ENCODE measurements at places on chromosomes 5 and 9. TPM values are rescaled to one million over a fixed set of nuclear protein-coding genes. Genes with fewer than 3 reads are reported as not detected.

Gene NR6A1
- under 0.01 TPM for total RNA-seq

Gene CDC20B
- total RNA-seq: not detected

Gene SLCO4C1
- not detected for total RNA-seq

Gene LCN10
- total RNA-seq: 30.5 TPM

Gene OMD
- total RNA-seq: 13.2 TPM

- DNase-seq: no peak
- no peaks in the 10 kb centered on the region for H3K27me3 ChIP-seq
- H3K4me1 ChIP-seq: no peaks in the 10 kb centered on the region
- H3K4me3 ChIP-seq: no peak overlapping the region
- H3K27ac ChIP-seq: no peak overlapping the region
Measured at GRCh38 chr5:939368-939767, 46.7 kb downstream of the TRIP13 start.

GRCh38 chr5:61229416-61229815, 67.1 kb upstream of the SMIM15 start:
- H3K4me1 ChIP-seq: no peaks in the 10 kb centered on the region
- no peak overlapping the region for H3K27ac ChIP-seq
- no peaks in the 10 kb centered on the region for H3K27me3 ChIP-seq
- H3K4me3 ChIP-seq: no peak overlapping the region
- H3K36me3 ChIP-seq: no peaks in the 10 kb centered on the region

GRCh38 chr5:178341851-178342140, 109.2 kb upstream of the PHYKPL start:
- no peaks in the 10 kb centered on the region for H3K4me1 ChIP-seq
- no peak for DNase-seq
- H3K27me3 ChIP-seq: no peaks in the 10 kb centered on the region

DNA sequence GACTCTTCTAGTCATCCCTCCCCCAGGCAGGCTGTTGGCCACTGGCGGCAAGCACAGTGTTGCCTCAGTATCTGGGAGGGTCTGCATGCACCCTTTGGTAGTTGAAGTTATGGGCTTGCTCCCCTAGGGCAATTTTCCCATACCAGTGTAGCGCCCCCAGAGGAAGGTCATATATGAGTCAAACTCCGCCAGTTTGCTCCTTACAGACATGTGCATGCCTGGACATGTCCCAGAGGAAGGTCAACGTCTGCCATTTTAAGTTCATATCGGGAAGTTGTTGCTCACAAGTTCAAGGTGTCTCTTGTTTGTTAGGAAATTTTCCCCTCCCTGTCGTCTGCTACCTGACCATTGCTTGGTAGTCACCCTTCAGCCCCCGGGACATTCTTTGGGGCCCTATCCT, 51.3 kb upstream of the MROH2B start:
- no peaks in the 10 kb centered on the region for H3K27me3 ChIP-seq
- H3K27ac ChIP-seq: no peak overlapping the region
- H3K4me1 ChIP-seq: no peaks in the 10 kb centered on the region
- no peak overlapping the region for H3K4me3 ChIP-seq
- no peaks in the 10 kb centered on the region for H3K36me3 ChIP-seq

DNA sequence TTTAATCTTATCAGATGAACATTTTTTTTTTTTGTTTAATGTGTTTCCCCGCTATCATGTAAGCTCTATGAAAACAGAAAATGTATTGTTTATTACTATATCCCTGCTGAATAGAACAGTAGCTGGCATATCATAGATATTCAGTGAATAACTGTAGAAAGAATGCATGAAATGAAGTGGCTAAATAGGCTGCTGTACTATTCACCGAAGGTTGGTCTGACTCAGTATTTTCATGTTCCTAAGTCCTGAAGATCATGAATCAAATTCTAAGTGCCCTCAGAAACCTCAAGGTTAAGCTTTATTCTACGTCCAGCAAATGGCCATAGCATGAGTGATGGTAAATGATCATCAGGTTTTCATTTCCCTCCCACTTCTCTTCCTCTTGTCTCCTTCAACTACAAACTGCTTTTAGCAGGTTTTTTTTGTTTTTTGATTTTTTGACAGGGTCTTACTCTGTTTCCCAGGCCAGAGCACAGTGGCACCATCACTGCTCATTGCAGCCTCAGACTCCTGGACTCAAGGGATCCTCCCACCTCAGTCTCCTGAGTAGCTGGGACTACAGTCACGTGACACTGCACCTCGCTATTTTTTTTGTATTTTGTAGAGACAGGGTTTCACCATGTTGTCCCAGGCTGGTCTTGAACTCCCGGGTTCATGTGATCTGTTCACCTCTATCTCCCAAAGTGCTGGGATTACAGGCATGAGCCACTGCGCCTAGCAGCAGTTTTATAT, 19.1 kb upstream of the ZFAND5 start:
- no peaks in the 10 kb centered on the region for H3K27me3 ChIP-seq
- H3K4me3 ChIP-seq: no peak overlapping the region
- no peak for DNase-seq
- H3K4me1 ChIP-seq: no peaks in the 10 kb centered on the region
- H3K36me3 ChIP-seq: no peaks in the 10 kb centered on the region

DNA sequence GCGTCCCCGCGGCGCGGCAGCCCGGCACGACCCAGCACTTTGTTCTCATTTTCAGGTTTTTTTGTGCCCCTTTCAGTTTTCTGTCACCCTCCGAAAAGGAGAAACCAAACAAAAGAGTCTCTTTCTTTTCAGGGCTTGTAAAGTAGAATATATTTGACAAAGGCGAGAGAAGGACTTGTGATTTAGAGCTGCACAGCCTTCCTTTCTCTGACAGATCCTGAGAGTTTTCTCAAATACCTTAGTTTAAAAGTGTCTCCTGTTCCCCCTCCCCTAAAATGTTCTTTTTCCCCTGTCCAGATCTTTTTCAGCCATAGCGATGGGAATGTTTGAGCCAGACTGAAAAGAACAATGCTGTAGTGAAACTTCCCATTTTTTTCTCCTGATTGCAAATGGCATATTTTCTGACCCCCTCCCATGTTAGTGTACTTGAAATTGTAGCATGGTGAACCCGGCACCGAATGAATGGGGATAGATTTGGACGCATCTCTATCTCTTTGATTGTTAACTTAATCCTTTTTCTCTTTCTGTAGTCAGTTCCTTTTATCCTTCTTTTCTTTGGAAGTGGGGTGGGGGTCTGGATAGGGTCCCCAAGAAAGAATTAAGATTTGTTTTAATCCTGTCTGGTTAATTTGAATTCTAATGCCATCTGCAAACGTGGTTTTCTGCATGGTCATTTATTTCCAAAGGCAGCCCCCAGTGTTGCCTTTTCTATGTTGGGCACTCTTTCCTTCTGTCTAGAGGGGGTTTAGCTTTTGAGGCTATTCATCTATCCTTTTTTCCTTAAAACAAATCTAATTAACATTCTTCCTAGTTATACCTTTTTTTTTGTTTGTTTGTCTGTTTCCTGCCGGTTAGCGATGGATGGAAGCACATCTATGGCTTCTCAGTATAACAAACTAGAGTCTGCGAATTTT, 2.2 kb downstream of the ZSWIM6 start:
- peak overlapping the region; percentile 97 for H3K4me3 ChIP-seq
- no peak for DNase-seq
- H3K4me1 ChIP-seq: peaks cover 10% of the 10 kb centered on the region
- no peaks in the 10 kb centered on the region for H3K27me3 ChIP-seq
- H3K27ac ChIP-seq: peak overlapping the region; percentile 90

- H3K4me3 ChIP-seq: no peak overlapping the region
- peak overlapping the region; percentile 94 for H3K27ac ChIP-seq
- no peaks in the 10 kb centered on the region for H3K27me3 ChIP-seq
- DNase-seq: peak; percentile 63
Measured at GRCh38 chr5:150488519-150489359, 19.2 kb upstream of the NDST1 start.

DNA sequence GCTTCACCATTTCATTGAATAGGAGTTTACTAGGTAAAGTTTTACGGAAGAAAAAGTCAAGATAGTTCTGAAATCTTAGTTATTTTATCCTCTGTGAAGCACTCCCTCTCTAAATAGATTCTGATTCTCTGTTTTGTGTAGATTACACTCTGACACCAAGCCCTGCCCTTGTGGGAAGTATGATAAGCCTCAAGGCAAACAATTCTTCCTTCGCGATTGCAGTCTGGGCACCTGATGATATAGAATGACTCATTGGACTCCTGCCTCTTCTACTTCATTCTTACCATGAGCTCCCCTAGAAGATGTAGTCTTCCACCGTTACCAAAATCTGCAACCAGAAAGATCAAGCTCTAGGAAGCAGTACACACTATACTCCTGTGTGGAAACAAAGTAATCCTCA, 626.9 kb upstream of the PTGER4 start:
- H3K4me3 ChIP-seq: no peak overlapping the region
- H3K27ac ChIP-seq: no peak overlapping the region
- H3K4me1 ChIP-seq: no peaks in the 10 kb centered on the region
- H3K36me3 ChIP-seq: no peaks in the 10 kb centered on the region
- H3K27me3 ChIP-seq: no peaks in the 10 kb centered on the region
- DNase-seq: no peak

DNA sequence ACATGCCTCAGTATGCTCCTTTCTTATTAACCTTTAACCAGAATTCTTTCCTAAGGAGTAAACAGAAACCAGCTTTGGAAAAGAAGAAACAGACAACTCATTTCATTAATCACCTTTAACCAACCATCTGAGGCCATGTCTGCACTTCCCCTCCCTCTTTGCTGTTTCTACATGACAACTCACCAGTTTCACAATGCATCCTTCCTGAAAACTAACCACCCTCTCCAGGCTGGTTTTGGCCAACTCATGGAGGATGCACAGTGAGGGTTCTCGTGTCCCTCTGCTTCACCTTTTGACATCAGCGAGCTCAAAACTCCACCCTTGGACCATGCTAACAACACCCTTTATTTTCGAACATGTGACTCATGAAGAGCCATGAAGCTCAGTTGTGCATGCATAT, 244.1 kb downstream of the ELAVL2 start:
- H3K4me1 ChIP-seq: no peaks in the 10 kb centered on the region
- no peaks in the 10 kb centered on the region for H3K27me3 ChIP-seq
- H3K27ac ChIP-seq: no peak overlapping the region
- DNase-seq: no peak

GRCh38 chr5:138095100-138095907, 11.5 kb downstream of the WNT8A start:
- H3K4me3 ChIP-seq: no peak overlapping the region
- H3K4me1 ChIP-seq: no peaks in the 10 kb centered on the region
- DNase-seq: no peak
- no peaks in the 10 kb centered on the region for H3K36me3 ChIP-seq

GRCh38 chr9:7117676-7118561, 360.1 kb downstream of the KDM4C start:
- no peak overlapping the region for H3K27ac ChIP-seq
- no peak overlapping the region for H3K4me3 ChIP-seq
- no peaks in the 10 kb centered on the region for H3K4me1 ChIP-seq
- H3K36me3 ChIP-seq: no peaks in the 10 kb centered on the region
- no peaks in the 10 kb centered on the region for H3K27me3 ChIP-seq

DNA sequence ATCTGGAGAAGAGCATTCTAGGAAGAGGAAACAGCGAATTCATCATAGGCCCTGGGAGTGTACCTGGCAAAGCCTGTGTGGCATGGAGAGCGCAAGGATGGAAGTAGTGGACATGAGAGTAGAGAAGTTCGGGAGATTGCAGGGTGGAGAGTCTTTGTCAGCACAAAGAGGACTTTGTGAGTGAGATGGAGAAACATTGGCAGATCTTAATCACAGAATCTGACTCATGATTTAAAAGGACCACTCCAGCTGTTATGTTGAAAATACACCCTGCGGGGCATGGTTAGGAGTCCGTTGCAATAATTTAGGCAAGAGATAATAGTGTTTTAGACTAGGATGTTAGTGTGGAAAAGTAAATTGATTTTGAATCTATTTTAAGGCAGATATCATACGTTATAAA, 116.9 kb downstream of the HACD4 start:
- H3K36me3 ChIP-seq: no peaks in the 10 kb centered on the region
- no peak overlapping the region for H3K27ac ChIP-seq
- no peaks in the 10 kb centered on the region for H3K4me1 ChIP-seq
- H3K4me3 ChIP-seq: no peak overlapping the region

DNA sequence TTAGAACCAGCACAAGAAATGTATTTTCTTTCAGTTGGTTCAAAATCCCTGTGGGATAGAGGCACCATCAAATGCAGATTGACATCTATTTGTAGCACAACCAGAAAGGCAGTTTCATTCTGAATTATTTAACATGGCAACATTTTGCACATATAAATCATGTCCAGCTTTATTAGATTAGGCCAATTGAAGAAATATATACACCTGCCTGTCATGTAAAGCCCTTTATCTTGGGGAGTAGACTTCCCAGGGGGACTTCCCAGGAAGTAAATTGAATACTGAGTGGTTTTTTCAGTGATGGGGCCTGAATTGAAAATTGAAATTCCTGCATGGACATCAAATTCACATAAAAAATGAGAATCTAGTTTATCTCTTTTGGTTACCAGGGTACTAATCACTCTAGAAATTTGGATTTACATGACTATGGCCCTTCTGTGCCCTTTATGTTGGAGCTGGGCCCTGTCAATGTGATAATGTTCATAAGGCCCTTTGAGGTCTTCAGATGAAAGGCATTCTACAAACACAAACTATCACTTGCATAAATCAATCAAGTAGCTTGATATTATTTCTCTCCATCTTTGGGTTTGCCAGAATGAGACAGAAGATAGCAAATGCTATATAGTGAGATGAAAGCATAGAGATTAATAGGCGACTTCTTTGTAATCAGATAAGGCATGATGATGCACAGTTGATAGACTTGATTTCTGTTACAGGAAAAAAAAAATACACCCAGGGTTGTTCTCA, 26.2 kb upstream of the ZNF608 start:
- H3K27ac ChIP-seq: no peak overlapping the region
- DNase-seq: no peak
- no peaks in the 10 kb centered on the region for H3K27me3 ChIP-seq
- H3K4me1 ChIP-seq: no peaks in the 10 kb centered on the region
- no peaks in the 10 kb centered on the region for H3K36me3 ChIP-seq

GRCh38 chr5:41537581-41537980, 27.2 kb upstream of the PLCXD3 start:
- H3K27ac ChIP-seq: no peak overlapping the region
- H3K27me3 ChIP-seq: no peaks in the 10 kb centered on the region
- no peak overlapping the region for H3K4me3 ChIP-seq
- H3K36me3 ChIP-seq: no peaks in the 10 kb centered on the region
- no peaks in the 10 kb centered on the region for H3K4me1 ChIP-seq
- no peak for DNase-seq

DNA sequence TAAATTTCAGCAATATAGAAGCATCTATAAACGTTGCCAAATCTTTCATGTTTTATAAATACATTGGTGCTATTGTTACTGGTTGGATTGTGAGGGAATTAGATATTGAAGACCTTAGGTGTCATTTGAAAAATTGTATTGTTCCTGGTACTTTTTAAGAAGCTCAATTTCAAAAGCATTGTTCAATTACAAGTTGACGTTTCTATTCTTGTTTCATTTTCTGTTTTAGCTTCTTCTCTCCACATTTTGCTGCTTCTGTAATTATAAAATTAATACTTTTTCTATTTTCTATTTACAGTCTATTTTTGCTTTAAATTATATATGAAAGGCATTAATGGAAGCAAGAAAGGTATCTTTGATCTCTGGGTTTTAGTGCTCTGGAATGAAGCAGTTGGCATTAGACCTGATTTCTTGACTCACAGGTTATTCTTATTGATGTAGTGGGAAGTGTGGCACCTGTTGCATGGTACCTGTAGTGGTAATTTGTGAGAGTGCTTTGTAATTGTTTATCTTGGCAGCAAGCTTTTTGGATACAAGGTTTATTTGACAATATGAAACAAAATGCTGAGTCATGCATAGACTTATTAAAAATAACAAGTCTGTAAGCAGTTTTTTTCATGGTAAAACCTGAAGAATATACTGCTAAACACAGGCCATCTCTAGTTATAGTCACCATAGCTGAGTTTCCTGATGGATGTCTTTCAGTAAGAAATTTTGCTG, 13.2 kb downstream of the MACIR start:
- no peak overlapping the region for H3K27ac ChIP-seq
- H3K27me3 ChIP-seq: no peaks in the 10 kb centered on the region
- no peak for DNase-seq
- no peaks in the 10 kb centered on the region for H3K36me3 ChIP-seq
- no peaks in the 10 kb centered on the region for H3K4me1 ChIP-seq
